ENCODE measurements at places on chromosomes 1 and 21.

- DNase-seq, result no peak
Observed at GRCh38 chr1:214364386-214364785, 83.4 kb downstream of the SMYD2 start.

- DNase-seq, result no peak
Observed at GRCh38 chr1:66476774-66477173, 57.2 kb upstream of the SGIP1 start.

- DNase-seq, result no peak
Observed at GRCh38 chr1:225426395-225427234, 1.2 kb downstream of the LBR start.

GRCh38 chr1:115473986-115474565, 136.0 kb upstream of the NGF start:
- DNase-seq, result no peak

GRCh38 chr21:40140675-40141074, 273.4 kb downstream of the PCP4 start:
- no peak for DNase-seq

DNA sequence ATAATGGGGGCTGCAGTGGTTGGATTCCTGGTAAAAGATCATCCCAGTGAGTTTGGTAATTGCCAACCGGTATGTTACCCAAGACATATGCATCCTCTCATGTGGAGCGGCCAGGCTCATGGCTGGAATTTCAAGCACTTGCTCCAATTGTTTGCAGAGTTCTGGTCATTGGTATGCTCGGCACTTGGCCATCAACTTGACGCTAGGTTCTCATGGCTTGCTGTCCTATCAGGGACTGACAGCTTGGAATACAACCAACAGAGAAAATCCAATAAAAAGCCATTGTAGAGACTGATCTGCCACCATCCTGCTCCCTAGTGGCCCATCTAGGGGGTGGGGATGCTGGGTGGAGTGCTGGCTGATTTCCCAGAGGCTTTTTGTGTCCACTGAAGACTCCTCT, 120.9 kb downstream of the EDEM3 start:
- no peak for DNase-seq

DNA sequence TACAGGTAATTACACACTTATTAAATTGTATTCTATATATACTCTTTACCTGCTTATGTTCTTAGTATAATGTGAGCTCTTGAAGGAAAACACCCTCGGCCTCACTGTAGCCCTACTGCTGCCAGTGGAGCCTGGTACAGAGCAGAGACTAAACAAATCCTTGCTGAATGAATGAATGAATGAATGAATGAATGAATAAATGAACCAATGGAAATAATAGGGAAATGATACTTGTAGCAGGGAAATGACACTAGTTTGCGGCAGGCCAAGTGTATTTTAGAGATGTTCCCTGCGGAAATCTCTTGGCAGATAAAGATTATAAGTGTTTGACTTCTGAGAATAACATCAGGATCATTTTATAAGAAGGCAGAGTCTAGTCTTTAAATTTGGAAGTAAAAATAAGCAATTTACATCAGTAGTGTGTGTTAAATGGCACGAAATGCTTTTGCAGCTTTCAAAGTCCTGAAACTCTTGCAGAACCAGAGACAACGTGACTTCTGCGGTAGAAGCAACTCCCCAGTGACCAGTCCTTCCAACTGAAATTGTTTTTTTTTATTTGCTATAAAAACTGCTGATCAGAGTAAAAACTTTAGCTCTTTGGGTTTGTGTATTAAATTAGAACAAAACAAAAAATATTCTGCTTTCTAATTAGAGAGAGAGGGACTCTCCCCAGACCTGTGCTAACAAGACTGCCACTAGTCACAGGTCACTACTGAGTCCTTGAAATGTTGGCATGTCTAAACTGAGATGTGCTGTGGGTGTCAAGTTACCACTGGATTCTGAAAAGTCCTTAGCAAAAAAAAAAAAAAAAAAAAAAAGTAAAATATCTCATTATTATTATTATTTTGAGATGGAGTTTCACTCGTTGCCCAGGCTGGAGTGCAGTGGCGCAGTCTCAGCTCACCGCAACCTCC, 199.3 kb upstream of the MAP1LC3C start:
- no peak for DNase-seq

- DNase-seq, result no peak
Observed at GRCh38 chr1:54324251-54325140, 81.7 kb downstream of the SSBP3 start.

DNA sequence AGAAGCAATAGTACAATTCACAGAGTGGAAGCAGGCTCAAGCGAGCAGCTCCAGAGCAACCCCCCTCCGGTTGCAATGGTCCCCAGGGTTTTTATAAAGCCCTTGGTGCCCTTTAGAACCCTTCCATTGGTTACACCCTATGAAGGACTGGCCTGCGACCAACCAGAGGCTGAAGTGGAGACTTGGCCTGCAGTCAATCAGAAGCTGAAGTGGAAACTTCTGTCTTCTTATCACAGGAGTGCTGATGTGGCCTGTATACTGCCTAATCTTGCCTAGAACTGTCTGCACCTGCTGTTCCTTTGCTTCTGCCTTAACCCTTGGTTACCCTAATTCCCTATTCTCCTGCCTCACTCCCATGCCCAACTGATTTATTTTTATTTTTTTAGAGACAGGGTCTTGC, 15.4 kb upstream of the FRRS1 start:
- DNase-seq, result no peak

- DNase-seq, result no peak
Observed at GRCh38 chr1:87327376-87328271, 1.1 kb upstream of the LMO4 start.

GRCh38 chr1:244918421-244919319, 54.3 kb upstream of the HNRNPU start:
- no peak for DNase-seq

- no peak for DNase-seq
Observed at GRCh38 chr21:40647706-40648105, 199.3 kb downstream of the DSCAM start.

DNA sequence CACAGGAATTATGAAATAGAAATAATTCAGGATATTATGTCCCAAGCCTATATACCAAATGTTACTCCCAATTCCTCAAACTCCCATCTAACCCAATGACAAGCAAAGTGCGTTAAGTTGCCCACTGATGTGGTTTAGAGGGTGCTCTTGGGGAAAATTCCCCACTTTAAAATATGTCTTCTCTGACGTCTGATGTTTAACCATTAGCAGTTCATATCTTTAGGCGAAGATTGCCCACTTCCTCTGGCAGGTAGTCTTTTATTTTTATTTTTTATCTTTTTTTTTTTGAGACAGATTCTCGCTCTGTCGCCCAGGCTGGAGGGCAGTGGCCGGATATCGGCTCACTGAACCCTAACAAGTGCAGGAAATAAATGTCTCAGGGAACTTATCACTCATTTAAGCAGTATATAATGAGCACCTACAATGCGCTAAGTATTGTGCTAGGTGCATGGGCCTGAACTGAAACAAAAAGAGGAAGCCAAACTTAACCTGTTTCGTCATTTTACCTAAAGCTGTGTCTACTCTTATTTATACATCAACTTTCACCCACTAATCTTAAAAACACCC, 1.3 kb upstream of the LYST start:
- DNase-seq, result no peak

- no peak for DNase-seq
Observed at GRCh38 chr1:37661401-37661800, 26.7 kb upstream of the RSPO1 start.

DNA sequence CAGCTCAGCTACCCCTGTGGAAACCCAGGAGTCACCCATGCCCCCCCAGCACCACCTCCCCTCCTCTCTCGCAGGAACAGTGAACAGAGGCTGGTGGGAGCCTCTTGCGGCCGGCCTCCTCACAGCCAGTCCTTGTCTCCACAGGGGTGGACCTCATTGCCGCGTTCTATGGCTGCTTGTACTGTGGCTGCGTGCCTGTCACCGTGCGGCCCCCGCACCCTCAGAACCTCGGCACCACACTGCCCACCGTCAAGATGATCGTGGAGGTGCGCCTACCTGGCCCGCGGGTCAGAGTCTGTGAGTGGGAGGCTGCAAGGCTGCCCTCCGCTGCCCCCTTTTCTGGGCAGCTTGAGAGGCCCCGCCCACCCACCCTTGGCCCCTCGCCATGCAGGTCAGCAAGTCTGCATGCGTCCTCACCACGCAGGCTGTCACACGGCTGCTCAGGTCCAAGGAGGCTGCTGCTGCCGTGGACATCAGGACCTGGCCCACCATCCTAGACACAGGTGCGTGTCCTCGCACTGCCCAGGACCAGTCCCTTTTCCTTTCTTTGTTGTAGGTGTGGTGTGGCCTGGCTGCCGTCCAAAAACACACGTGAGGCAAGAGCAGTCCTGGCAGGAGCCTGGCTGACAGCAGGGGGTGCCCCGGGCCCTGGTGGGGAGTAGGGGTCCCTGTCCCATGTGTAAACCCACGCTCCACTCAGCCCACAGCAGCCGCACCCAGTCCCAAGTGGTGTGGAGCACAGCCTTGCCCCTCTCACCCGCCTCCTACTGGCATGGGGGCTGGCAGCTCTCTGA, 50.3 kb downstream of the S100B start:
- no peak for DNase-seq

- no peak for DNase-seq
Observed at GRCh38 chr21:45409466-45410150, 4.6 kb downstream of the COL18A1 start.

DNA sequence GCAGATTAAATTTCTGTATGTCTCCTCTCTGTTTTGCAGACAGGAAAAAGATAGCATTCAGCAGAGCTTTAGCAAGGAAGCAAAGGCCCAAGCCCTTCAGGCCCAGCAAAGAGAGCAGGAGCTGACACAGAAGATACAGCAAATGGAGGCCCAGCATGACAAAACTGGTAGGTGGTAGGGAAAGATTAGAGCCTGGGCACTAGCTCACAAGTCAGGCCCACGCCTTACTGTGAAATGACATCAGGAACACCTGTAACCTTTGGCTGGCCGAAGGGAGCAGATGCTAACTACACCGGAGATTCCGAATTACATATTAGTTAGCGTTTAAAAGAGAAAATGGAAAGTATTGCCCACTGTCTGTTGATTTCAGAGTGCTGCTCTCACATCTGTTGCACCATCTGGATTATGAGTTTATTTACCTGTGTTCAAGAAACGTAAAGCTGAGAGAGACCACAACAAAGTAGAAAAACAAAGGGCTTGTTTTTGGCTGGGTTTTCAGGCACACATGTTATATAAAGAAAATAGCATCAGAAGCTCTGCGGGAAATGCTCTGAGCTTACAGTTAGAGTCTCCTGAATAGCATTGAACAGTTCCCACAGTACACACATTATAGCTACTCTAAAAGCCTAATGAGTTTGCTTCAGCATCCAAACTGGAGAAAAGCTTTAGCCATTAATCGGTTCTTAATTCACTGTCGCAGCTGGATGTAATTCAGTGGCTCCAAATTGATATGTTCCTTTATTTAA, 160.0 kb downstream of the SDCCAG8 start:
- DNase-seq, result no peak

- DNase-seq, result no peak
Observed at GRCh38 chr1:60229821-60230220, 156.3 kb upstream of the C1orf87 start.

- DNase-seq, result no peak
Observed at GRCh38 chr1:183732236-183732880, 72.6 kb upstream of the RGL1 start.

DNA sequence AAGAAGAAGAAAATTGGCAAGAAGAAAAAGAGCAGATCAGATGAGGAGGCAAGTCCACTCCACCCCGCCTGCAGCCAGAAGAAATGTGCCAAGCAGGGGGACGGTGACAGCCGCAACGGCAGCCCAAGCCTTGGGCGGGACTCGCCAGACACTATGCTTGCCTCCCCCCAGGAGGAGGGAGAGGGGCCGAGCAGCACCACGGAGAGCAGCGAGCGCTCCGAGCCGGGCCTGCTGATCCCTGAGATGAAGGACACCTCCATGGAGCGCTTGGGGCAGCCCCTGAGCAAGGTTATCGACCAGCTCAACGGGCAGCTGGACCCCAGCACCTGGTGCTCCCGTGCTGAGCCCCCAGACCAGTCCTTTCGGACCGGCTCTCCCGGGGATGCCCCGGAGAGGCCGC, 9.0 kb upstream of the SLC25A34 start:
- DNase-seq, result no peak

- DNase-seq, result no peak
Observed at GRCh38 chr1:60589046-60589748, 493.2 kb upstream of the NFIA start.

All from NCI-H748 treated with DMSO at 0.1 percent for 48 hours (cell line).